ENCODE measurements at places on chromosomes 16 and 17. TPM values are rescaled to one million over a fixed set of nuclear protein-coding genes. Genes with fewer than 3 reads are reported as not detected.

The IRF8 gene
- total RNA-seq: 2.0 TPM

The TSPAN10 gene
- total RNA-seq: 4.0 TPM

The INCA1 gene
- total RNA-seq: 2.8 TPM

The NHLRC4 gene
- total RNA-seq: 0.51 TPM

The SEPTIN12 gene
- total RNA-seq: 0.78 TPM

The HAS3 gene
- 1.1 TPM for total RNA-seq

The JMJD6 gene
- total RNA-seq: 24.1 TPM

The LRRC75A gene
- 9.7 TPM for total RNA-seq

The INPP5K gene
- 29.8 TPM for total RNA-seq

The HES7 gene
- total RNA-seq: 0.47 TPM

The RNF222 gene
- total RNA-seq: not detected

The ACTG1 gene
- total RNA-seq: 3,279 TPM

The MRPL58 gene
- total RNA-seq: 26.5 TPM

The KRT39 gene
- not detected for total RNA-seq

The C1QL1 gene
- 37.0 TPM for total RNA-seq

The SHISA9 gene
- 3.7 TPM for total RNA-seq

The TBC1D3E gene
- total RNA-seq: not detected

The MYH2 gene
- total RNA-seq: not detected

The MFAP4 gene
- 2.5 TPM for total RNA-seq
